ENCODE measurements at places on chromosomes 7 and 10.

- DNase-seq: peak; percentile 82
Observed at GRCh38 chr10:91162495-91163268, 57.8 kb upstream of the PCGF5 start.

GRCh38 chr7:43449577-43449976, 133.3 kb upstream of the STK17A start:
- DNase-seq: no peak

DNA sequence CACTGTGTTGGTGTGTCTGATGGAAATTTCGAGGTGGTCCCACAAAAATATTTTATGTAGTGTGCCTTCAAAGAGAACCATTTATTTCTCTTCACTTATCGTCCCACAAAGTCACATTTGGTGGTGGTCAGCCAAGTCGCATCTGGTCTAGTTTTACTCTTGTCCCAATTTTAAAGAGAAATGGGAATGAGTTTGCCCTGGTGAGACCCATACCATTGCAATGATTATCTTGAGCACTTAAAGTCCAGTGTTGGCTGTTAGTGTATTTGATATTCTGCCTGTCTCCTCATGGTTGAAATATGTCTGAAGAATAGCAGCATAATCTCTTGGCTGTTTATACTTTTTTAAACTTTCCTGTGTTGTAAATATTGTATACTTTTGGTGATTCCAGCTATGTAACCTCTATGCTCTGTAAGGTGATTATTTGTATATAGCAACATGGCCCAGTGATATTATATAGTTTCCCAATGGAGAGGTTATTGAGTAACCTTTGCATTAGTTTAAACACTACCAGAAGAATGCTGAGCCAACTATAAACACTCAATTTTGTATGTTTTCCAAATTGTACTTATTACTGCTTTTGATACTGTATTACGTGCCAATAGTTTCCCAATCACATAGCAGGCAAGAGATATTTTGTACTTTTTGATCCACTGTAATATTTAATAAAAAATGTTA, 172.2 kb downstream of the RTKN2 start:
- no peak for DNase-seq

GRCh38 chr7:142602756-142603155, 146.5 kb upstream of the PRSS1 start:
- no peak for DNase-seq

DNA sequence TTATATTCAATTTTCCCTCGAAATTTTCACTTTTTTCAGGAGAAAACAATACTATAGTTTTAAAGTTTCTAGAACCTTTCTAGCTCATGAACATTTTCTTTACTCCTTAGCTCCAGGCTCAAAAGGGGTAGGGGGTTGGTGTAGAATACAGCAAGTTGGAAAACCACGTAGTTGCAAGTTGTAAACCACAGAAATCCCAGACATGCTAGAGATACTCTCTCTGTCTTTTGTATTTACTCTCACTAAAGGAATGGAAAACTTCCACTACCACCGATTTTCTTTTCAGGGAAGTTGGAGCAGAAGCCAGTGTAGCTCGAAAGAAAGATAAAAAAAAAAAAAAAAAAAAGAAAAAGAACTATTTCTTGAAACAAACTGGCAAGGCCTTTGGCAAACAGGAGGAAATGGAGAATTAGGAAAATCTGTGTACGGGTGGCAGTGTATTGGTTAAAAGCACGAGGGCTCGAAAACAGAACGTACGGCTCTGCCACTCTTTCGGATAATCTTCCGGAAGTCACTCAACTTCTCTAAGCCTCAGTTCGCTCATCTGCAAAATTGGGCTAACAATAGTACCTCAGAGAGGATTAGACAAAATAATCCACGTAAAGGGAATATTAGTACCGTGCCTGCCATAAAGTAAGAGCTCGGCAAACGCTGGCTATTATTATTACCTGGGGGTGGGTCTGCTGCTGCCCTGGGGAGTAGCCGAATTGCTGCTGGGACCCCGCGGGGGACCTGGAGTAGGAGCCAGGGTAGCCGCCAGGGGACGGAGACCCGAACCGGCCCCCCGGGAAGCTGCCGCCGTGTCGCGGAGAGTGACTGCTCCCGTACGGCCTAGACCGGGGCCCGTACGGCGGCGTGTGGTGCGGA, 628 bp downstream of the MPLKIP start:
- DNase-seq: no peak

DNA sequence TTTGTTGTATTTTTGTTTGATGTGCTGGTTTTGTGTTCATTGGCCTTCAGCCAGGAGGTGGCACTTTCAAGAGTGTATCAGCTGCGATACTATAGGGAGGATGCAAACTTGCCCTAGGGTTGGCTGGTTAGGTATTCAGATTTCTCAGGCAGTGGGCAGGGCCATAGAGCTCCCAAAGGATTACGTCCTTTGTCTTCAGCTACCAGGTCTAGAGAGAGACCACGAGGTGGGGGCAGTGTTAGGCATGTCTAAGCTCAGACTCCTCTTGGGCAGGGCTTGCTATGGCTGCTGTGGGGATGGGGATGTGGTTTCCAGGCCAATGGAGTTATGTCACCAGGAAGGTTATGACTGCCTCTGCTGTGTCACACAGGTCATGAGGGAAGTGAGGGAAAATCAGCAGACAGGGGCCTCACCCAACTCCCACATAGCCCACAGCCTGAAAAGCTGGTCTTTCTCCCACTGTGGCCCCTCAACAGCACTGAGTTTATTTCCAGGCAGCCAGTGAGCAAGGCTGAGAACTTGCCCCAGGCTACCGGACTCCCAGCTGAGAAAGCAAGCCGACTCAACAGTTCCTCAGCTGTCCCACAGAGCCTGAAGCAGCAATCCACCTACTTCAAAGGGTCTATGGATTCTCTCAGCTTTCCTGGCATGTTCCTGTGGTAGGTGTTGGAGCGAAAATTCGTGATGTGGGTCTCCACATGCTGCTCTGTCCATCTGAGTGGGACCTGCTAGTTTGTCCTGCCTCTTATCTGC, 227.4 kb upstream of the COBL start:
- no peak for DNase-seq

- no peak for DNase-seq
Observed at GRCh38 chr7:16562456-16563220, 36.0 kb downstream of the LRRC72 start.

DNA sequence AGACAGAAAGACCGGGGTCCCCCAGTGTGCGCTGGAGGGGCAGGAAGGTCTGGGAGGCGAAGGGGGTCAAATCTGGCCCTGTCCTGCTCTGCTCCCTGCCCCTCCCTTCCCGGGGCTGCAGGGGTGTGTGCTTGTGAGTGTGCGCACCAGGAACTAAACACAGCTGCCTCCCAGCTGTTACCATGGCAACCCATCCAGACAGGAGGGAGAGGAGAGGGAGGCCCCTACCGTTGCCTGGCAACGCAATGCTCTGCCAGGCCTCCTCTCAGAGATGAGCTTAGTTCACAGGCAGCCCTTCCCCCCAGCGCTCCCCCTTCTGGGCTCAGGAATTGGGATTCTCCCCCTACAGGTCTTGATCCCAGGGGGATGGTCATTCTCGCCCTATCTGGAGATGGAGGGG, 6.1 kb downstream of the NYAP1 start:
- peak; percentile 99 for DNase-seq

DNA sequence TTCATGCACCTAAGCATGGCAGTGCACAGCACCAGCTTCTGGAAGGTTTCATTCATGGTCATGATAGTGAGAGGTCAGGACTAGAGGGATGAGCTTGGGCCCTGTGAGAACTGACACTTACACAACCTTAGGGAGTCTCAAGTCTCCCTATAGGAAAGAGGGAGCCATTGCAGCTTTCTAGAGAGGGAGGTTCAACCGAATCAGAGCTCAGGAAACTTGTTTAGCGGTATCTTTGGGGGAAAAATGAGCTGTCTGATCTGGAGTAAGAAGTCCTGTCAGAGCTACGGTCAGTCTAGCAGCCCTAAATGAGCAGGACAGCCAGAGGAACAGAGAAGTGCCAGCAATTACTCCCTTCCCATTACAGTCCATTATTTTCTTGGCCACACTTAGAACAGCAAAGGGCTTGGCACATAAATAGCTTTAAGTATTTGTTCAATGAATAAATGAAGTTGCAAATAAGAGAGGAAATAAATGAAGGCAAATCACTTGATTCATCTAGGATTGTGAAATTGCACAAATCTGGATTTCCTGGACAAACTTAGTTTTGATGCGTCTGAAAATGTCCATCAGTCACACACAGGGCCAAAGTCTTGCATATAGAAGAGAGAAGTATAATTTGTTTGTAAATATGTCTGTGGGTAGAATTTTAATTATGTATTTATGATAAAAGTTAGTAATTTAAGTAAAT, 262.0 kb downstream of the GLI3 start:
- DNase-seq: no peak

DNA sequence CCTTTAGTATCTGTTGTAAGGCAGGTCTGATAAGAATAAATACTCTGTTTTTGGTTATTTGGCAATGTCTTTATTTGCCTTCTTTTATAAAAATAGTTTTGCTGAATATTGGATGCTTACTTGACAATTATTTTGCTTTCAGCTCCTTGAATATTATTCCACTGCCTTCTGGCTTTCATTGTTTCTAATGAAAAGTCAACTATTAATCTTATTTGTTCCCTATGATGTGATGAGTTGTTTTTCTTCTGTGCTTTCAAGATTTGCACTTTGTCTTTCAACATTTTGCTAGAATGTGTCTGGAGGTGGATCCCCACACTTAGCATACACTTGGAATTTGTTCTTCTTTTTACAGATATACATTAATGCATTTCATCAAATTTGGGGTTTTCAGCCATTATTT, 203.8 kb upstream of the PTPRZ1 start:
- no peak for DNase-seq

- no peak for DNase-seq
Observed at GRCh38 chr7:47485640-47486435, 96.1 kb downstream of the TNS3 start.
